ENCODE measurements at places on chromosomes 7 and 10.

DNA sequence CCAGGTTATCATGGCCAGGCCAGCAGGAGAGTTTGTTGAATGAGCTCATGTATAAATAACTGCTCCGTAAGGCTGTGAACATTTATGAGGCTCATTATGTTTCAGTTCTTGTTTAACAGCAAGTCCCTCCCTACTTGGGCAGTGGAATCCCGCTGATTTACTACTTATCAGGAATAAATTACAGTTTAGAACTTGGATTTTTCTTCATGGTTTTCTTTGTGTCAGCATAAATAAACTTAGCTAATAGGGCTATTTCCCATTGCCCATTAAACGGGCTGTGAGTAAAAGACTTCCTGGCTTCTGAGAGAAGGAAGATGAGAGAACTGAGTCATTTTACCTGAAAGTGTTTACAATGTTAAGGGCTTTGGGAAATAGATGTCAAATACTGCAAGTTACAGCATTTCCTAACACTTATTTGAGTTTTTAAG, 701.6 kb upstream of the ANKRD30A start:
- DNase-seq, result no peak

- no peak for DNase-seq
Measured at GRCh38 chr7:76403780-76404494, 5.6 kb downstream of the SSC4D start.

- DNase-seq, result no peak
Measured at GRCh38 chr7:133124974-133125373, 43.1 kb upstream of the CHCHD3 start.

- no peak for DNase-seq
Measured at GRCh38 chr7:101233907-101234547, 3.6 kb downstream of the CLDN15 start.

DNA sequence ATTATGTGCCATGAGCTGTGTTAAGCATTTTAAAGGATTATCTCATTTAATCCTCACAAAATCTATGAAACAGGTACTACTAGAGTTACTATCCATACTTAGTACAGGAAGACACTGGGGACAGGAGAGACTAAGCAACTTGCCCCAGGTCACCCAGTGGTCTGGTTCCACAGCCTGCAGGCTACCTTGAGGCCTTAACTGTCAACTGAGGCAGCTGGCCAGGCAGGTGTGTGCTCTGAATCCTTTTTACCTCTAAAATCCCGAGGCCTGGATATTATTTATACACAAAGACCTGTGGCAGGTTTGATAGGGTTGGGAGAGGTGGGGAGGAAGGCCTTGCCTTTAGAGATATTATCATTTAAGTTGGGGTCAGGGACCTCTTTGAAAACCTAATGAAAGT, 3.1 kb downstream of the ZNF777 start:
- DNase-seq, result no peak

DNA sequence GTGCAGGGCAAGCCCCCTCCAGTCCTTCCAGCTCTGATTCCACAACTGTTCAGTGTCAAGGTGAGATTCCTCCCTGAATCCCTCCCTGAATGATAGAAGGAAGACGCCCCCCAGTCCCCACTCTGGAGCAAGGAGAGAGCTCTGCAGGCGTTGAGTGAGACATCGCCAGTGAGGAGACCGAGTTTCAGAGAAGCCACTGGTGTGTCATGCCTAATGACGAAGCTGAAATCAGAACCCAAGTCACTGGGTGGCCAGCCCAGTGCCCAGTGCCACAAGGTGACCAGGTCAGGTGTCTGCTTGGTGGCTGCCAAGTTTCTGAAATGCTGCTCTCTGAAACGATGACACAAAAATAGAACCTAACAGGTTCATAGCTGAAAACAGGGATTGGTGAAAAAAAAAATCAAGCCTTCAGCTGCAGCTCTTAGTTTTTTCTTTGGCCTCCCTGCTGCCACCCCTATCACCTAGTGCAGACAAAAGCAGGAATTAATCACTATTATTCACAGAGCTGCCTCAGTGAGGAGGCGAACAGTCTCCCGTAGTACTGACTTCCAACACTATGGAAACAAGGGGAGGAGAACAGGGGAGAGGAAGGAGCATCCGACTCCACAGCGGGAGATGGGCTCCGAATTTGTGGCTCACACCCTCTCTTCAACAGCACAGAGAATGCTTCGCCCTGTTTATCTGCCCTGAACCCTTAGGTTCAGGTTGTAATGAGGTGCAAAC, 153.5 kb downstream of the ARHGAP12 start:
- DNase-seq, result no peak

GRCh38 chr7:117979954-117980497, 106.8 kb upstream of the CTTNBP2 start:
- no peak for DNase-seq

DNA sequence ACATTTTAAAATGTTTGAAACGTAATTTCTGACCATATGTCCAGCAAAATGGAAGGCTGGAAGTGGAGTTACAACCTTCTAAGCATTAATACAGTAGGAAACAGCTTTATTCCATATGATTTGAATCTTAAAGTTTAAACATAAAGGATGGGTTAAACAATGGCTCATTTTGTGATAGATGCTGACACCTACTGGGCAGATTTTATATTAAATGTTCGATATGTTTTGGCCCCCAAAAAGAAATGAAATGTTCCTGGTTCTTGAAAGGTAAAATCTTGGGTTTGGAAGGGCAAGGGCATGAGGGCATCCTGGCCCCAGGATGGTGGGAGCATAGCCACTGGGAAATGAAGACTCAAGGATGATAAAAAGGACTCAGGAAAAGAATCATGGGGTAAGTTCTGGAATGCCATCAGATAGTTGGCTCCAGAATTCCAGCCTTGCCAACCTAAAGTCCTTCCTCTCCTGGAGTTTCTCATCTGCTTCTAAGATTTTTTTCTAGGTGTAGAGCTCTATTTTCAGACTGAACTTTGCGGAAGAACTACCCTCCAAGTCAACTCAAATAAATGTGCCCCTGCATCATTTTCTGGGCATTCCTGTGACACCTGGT, 34.6 kb upstream of the SLC35G1 start:
- DNase-seq, result no peak

DNA sequence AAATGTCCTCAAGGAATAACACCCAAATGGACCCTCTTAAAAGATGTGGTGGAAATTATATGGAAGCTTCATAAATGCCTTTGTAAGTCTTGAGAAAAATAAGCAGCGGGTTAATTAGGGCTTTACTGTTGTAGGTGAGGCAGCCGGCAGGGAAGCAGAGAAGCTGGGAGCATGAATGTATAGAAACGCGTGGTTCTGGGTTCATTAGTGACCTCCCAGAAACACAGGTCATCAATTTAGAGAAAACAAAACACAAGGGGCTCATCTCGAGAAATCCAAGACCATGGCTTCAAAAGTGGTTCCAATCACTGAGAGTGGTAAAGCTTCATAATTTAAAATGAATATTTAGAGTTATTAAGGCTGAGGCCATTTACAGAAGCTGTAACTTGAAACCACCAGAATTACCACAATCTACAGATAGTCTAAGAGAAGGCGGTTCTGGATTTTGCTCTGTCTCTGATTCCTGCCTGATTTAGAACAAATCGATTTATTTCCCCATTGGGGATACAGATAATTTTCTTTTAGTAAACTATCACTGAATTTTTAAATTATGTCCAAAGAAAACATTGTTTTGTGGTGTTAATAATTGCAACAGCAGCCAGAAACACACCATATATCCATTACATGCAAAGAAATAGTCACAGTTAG, 20.7 kb downstream of the GARIN1A start:
- DNase-seq, result no peak

- no peak for DNase-seq
Measured at GRCh38 chr7:92614660-92615174, 24.5 kb upstream of the FAM133B start.

DNA sequence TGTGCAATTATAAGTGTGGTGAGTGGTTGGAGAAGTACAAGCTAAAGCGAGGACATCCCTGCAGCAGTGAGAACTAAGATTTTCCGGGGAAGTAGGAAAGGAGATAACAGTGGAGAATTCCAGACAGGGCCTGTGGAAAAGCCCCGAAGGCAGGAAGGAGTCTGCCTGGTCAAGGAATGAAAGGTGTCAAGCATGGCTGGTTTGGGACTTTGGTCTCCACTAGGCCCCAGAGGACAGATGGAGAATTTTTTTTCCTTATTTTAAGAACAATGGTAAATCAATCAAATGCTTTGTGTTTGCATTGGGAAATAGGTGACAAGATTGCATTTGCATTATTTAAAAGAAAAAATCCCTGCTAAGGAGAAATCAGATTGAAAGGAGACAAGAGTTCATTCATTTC, 3.2 kb upstream of the CEP55 start:
- no peak for DNase-seq

DNA sequence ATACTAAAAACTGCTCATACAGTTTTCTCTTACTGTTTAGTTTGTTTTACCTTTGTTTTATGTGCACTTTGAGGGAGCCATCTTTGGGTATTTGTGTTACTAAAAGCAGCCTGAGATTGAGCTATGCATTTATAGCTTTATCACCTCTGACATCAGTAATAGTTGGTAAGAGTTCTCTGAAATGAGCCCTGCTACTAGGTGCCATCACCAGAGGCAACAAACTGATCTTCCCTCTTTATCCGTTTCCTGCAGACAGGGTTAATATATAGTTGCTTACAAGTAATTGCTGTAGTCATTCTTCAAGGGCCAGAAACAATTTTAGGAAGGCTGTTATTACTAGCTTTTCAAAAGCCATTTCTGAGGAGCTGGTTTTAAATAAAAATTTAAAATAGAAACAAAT, 49.1 kb downstream of the KIF20B start:
- DNase-seq, result no peak

GRCh38 chr7:35828817-35829216, 28.0 kb downstream of the SEPTIN7 start:
- DNase-seq, result no peak

- DNase-seq, result no peak
Measured at GRCh38 chr10:95391581-95392216, 100.9 kb upstream of the PDLIM1 start.

DNA sequence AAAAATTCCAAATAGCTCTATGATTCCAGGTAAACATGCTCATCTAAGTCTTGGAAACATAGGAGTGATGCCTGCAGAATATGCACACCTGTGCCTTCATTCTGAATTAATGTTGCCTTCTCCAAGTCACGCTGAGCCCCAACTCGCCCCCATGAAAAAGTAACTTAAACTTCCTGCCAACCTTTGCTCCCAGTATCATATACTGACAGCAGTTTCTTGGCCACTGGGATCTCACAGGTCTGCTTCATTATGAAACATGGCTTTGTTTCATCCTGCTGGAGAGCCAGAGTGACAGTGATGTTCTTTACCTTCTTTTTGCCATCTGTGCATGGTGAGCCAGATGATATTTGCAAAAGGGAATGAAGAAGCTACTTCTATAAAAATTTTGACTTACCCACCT, 34.9 kb downstream of the ABLIM1 start:
- DNase-seq, result no peak

GRCh38 chr10:77974396-77975074, 48.0 kb upstream of the DLG5 start:
- no peak for DNase-seq

- DNase-seq, result no peak
Measured at GRCh38 chr7:80935991-80936780, 17.3 kb upstream of the SEMA3C start.

DNA sequence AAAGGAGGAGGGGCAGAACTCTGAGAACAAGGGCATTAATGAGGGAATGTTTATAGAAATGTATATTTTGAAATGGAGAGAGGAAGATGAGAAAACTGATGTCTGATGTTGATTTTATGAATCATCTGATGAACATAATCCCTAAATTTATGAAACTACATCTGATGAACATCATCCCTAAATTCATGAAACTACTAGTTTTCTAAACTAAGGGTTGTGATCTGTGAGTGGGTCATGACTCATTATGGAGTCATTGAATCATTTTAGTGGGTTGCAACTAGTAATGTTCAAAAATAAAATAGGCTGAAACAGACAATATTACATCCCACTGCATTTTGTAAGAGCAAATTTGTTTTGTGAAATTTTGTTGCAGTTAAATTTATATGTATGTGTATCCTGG, 442.6 kb upstream of the TEX47 start:
- DNase-seq, result no peak

- no peak for DNase-seq
Measured at GRCh38 chr10:133131053-133131452, 29.0 kb upstream of the KNDC1 start.

DNA sequence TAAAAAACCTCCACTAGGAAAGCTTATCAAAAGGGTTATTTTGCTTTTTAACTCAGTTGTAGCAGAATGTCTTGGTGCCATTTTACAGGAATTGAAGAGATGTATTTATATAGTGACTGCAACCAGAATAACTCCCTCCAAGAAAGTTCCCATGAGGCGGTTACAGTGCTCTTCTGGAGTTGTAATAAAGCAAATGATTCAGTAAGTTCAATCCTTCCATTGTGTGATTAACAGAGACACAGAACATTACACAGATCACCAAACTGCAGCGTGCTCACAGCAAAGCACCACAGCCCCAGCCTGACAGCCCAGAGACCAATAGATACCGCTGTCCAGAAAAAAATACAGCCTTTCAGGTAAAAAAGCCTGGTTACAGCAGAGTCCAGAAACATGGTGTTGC, 21.9 kb upstream of the CABCOCO1 start:
- DNase-seq, result no peak

DNA sequence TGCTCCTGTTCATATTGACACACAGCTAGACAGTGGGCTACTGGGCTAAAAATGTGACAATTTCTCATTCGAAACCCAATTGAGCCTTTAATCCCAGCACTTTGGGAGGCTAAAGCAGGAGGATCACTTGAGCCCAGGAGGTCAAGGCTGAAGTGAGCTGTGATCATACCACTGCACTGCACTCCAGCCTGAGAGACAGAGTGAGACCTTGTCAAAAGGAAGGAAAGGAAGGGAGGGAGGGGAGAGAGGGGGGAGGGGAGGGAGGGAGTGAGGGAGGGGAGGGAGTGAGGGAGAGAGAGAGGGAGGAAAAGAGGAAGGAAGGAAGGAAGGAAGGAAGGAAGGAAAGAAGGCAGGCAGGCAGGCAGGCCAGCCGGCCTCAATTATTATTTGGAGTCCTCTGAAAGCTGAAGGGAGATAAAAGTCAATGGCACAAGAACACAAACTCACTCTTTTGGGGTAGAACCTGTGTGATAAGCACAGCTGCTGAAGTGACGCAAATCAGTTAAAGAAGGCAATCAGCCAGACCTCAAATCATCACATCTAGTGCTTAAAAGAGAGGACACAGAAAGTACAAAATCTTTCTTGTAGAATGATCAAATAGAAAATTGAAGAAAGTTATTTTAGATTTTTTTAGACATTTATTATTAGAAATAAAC, 98.1 kb downstream of the CCDC71L start:
- DNase-seq, result no peak

DNA sequence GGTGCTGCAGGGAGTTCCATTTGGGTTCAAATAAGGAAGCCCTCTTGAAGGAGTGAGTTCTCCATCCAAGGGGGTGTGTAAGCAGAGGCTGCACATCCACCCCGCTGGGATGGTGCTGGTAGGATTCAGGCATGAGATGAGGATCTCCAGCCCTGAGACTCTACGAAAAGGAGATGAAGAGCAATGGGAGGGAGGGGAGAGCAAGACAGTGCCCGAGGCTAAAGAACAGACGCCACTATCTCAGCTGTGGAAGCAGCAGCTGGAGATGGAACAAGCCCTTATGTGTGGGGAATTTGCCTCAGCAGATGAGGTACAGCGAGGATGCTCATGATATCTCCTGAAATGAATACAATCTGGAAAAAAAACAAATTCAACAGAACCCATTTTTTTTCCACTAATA, 28.1 kb upstream of the MYL10 start:
- DNase-seq, result no peak

- no peak for DNase-seq
Measured at GRCh38 chr7:123682690-123683089, 27.0 kb downstream of the LMOD2 start.
